NCI-H524 (cell line): ENCODE measurements at places on chromosomes 6 and 20.
A peak's percentile ranks its signal among the peaks of the same experiment; 100 is the strongest.

GRCh38 chr20:13024596-13024995 is 15.8 kb downstream of the SPTLC3 start:
- DNase-seq, result no peak

DNA sequence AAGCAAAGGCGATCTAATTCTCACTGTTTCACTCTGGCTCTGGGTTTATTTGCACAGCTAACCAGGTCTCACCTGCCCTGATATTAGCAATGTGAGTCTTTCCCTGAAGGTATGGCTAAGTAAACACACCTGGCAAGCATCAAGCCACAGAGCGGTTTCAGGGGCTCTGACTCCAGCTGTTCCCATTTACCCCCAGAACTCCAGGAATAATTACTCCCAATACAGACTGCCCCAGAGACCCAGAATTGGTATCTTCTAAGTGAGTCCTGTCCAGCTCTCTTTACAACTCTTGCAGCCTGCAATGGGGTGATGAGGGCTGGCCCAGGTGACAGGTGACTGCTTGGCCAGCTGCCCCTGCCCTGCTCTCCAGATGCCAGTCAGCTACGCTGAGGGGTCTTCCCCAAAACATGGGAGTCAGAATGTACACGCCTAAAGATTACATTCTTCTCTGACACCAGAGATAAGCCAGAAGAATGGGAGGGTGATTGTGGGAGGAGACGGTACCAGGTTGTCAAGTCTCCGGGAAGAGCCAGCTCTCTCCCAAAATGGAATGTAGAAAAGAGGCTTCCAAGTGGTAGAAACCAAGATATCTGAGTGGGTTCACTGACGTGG is 4.9 kb upstream of the LRRN4 start:
- DNase-seq, result no peak

DNA sequence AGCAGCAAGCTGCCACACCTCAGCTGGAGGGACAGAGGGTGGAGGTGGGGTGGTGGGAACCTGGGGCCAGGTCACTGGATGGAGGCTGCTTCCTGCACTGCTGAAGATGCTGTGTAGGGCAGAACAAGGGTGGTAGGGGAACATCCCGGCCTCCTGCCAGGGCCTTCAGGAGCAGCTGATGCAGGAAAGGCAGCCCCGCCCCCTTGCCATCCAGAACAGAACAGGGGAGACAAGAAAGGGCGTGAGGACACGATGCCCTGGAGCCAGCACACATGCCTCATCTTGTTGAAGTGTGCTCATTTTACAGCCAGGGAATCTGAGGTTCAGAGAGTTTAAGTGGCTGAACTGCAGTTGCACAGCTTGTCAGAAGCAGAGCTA is 43.1 kb upstream of the PHACTR3 start:
- DNase-seq, result no peak

DNA sequence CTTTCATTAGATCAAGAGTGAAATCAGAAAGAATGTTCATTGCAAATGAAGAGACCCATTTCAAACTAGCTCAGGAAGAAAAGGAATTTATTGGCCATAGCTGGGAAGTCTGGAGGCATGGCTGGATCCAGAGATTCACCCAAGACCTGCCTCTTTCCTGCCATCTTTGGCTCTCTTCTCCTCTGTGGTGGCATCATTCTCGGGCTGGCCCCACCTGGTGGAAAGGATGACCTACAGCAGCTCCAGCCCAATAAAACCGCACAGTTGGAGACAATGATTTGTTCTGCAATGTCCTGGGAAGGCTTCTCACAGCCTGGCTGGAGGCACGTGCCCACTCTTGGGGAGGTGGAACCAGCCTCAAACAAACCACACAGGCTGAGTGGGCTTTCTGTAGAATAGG is 18.1 kb upstream of the FERMT1 start:
- DNase-seq, result peak; percentile 25

- DNase-seq, result no peak
Observed at GRCh38 chr6:134061440-134061839, 9.0 kb upstream of the SLC2A12 start.

DNA sequence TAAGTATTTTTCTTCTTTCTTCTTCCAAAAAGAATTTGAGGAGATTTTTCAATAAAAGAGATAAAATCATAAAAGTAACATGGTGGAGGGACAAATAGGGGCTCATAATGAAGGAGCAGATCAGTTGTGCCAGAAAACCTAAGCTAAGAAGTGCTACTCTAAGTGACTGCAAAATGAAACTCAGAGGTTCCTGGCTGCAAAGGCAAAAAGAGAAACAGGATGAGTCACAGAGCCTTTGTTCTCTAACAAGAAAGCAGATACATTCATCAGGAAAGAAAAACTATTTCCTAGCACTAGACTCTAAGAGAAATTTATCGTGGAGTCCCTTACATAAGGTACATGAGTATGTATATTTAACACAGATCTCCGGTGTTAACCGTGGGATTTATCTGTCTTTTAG is 49.8 kb downstream of the TSHZ2 start:
- DNase-seq, result no peak

GRCh38 chr6:112384511-112384910 is 37.4 kb downstream of the RFPL4B start:
- no peak for DNase-seq

GRCh38 chr6:142781129-142781528 is 163.8 kb downstream of the HIVEP2 start:
- DNase-seq, result no peak

DNA sequence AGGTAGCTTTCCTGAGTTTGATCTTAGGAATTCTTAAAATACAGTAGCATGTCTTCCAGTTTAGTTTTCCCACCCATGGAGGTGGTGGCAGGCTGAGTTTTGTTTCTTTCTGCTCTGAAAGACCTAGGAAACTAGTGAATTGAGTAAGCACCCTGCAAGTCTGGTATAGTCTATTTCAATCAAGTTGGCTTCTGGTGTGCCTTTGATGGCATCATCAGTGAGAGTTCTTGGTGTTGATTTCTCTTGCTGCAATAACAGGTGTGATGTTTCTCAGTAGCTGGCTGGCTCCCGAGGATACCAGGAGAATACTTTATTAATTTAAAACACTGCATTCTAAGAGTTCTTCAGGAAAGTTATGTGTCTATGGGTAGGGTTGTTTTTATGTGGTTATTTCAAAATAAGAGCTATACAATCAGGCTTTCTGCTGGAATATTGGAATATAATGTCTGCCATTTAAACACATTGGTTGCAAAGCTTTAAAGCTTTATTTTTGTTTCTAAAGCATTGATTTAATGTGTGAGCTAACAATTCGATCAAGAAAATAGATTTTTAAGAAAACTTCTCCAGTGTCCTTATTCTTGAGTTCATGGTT is 19.0 kb downstream of the VAPB start:
- no peak for DNase-seq

- DNase-seq, result no peak
Observed at GRCh38 chr6:129981598-129981997, 36.8 kb upstream of the L3MBTL3 start.

- peak; percentile 77 for DNase-seq
Observed at GRCh38 chr6:75430631-75431325, 62.8 kb downstream of the FILIP1 start.

- no peak for DNase-seq
Observed at GRCh38 chr6:154661768-154662167, 71.4 kb upstream of the SCAF8 start.

DNA sequence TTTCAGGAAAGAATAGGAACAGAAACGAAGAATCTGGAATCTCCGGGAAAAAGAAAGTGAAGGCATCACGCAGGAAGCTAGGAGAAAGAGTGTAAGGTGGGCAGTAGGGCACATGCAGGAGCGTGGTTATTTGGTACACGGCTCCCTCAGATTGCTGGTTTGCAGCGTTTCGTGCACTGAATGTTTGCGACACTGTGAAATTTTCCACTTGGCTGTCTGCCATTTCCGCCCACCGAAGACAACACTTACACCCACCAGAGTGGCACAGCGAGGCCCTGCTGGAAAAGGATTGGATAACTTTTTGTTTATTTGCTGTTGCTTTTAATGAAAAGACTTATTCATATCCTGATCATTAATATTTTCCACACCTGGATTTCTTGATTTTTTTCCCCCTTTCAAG is 248.3 kb downstream of the GMPR start:
- DNase-seq, result no peak

GRCh38 chr6:150186129-150186898 is 43.5 kb downstream of the PPP1R14C start:
- no peak for DNase-seq

GRCh38 chr20:62141397-62142251 is 1.6 kb downstream of the PSMA7 start:
- no peak for DNase-seq

GRCh38 chr6:57324538-57324937 is 7.1 kb downstream of the PRIM2 start:
- peak; percentile 11 for DNase-seq

- no peak for DNase-seq
Observed at GRCh38 chr6:47653706-47654105, 44.7 kb upstream of the ADGRF4 start.

DNA sequence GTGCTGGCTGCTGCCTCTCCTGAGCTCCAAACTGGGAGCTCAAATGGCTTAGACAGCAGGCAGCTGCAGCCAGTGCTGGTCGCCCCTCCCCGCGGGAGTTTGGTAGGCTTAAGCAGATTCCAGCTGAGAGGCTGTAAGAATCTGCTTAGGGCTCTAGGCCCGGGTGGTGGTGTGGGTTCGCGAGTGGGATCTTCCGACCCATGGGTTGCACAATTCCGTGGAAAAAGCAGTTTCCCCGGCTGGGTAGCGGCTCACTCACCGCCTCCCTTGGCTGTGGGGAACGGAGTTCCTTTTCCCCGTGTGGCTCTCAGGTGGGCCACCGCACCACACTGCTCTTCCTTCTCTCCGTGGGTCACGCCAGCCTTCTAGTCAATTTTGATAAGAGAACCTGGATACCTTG is 232.5 kb downstream of the PKHD1 start:
- no peak for DNase-seq

- no peak for DNase-seq
Observed at GRCh38 chr20:24199501-24199900, 210.9 kb upstream of the GGTLC1 start.

DNA sequence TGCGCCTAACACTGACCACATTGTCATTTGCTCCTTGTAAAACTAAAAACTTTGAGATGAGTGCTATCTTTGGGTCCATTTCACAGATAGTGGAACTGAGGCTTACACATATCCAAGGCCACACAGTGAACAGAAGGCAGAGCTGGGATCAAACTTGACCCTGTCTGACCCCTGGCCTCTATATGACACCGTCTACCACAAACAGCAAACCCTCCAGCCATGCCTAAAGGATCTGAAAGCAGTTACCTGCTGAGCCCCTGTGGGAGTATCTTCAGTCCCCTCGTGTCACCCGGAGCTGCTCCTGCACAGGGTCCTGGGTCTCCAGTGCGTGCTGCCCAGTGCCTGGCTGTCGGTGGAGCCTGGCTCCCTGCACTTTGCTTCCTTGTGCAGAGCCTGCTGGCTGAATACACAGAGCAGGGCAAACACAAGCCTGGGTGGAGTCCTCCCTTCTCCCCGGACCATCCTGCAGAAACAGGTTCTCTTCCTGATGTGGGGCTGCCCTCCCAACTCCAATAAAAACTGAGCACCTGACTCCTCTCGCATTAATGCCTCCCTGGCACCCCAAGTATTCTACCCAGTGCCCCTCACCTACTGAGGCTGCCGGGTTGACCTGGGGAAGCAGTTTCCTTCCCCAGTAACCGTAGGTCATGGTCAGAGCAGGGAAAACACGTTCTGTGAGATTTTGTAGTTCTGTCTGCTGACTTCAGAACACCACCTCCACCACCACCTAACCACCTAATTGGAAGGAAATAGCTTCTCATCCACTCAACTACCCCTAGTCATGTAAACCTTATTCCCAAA is at the start of gene BCAS1:
TSS of gene BCAS1 (minus strand) at position 408 of the 801 bp plus-strand sequence. CDS start 11,876 bp downstream, outside the sequence.
- no peak for DNase-seq

DNA sequence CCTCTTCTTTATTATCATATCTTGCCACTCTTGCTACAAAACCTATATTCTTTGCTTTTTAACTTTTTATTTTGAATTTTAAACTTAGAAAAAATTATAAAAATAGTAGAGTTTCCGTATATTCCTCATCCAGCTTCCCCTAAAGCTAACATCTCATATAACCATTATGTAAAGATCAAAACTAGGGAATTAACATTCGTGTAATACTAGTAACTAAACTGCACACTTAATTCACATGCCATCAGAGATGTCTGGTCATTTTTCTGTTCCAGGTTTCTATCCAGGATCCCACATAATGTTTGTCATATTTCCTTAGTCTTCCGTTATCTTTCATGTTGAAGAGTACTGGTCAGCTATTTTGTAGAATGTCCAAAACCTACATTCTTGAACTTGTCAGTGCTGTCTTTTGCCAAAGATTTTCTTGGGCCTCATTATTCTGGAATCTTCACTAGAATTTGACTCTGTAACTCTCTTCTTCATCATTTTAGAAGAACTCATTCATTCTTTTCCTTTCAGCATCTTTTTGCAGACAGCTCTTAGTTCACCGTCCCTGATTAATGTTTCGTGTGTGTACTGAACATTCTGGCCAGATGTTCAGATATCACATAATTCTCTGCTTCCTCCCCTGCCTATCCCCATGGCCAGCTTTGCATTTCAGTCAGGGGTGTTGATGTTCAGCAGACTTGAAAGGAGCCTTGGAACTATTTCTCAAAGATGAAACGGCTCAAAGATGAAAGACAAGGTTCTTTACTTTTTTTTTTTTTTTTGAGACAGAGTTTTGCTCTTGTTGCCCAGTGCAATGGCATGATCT is 9.4 kb downstream of the CTNNBL1 start:
- DNase-seq, result no peak

DNA sequence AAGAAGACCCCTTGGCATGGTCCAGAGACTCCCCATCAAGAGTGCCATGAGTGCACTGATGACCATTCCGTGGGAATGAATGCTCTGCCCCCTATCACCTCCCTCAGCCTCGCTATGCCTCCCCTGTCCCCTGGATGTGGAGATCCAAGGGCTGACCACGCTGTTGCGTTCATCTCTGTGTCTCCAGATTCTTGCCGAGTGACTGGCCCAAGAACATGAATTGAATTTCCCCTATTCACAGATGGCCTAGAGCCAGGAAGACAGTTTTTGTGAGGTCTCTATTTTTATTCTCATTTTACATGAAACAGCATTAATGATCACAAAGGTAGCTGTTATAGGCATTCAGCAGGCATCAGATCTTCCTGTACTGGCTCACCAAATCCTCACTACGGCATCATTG is 33.6 kb downstream of the MAFB start:
- DNase-seq, result no peak

DNA sequence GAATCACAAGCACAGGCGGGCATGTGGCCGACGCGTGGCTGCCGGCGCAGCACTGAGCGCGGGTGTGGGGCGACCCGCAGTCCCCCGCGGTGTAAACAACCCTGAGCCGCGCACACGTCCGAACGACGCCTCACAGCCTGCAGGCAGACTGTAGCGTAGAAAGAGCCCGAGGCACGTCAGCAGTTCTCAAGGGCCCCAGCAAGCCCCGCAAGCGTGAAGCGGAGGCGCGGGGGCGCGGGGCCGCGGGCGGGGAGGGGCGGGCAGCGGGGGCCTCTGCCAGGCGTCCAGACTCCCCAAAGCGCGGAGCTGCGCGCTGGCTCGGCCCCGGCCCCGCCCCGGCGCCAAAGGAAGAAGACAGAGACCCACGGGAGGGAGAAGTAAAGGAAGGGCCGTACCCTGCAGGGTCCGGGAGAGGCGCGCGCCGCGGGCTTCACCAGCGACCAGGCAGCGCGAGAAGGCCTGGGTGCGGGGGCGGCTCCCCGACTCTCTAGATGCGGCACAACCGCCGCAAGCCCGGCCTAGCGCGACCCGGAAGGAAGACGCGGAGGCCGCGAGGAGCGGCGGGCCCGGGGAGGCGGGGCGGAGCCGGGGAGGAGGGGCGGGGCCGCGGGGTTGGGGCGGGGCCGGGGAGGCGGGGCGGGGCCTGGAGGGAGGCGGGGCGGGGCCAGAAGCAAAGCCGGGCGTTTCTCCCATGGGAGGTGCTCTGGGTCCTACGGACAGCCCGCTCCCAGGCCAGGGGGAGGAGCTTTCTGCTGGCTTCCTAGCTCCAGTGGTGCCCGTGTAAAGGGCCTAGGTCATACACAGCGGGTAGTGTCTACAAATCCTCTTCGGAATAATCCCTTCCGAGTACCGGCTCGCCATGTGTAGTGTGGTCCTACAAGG is at the start of gene FBXL4:
TSS of gene FBXL4 (minus strand) at position 536 of the 882 bp plus-strand sequence. CDS start 20,958 bp downstream, outside the sequence.
- DNase-seq, result peak; percentile 92
